ENCODE measurements at places on chromosomes 1 and 21. TPM values are rescaled to one million over a fixed set of nuclear protein-coding genes. Genes with fewer than 3 reads are reported as not detected.

The LCE1C gene
- not detected for total RNA-seq

The TMIGD3 gene
- 0.13 TPM for total RNA-seq

The IVL gene
- not detected for total RNA-seq

The RXFP4 gene
- not detected for total RNA-seq

The LCE3E gene
- total RNA-seq = not detected

The CLCA4 gene
- total RNA-seq = not detected

The USH2A gene
- total RNA-seq = not detected

The AMIGO1 gene
- total RNA-seq = 1.0 TPM

The NUAK2 gene
- total RNA-seq = 0.44 TPM

The TTLL10 gene
- not detected for total RNA-seq

The OR2L3 gene
- not detected for total RNA-seq

The HES3 gene
- total RNA-seq = not detected

The TCHH gene
- total RNA-seq = not detected

The RAB29 gene
- 7.8 TPM for total RNA-seq

The RNASEL gene
- 5.4 TPM for total RNA-seq

The SPRR2B gene
- total RNA-seq = not detected

The CD1D gene
- total RNA-seq = 0.07 TPM

The CLCA1 gene
- 0.22 TPM for total RNA-seq

The C1orf185 gene
- total RNA-seq = not detected

The NR5A2 gene
- total RNA-seq = 0.25 TPM

The KCNE2 gene
- not detected for total RNA-seq

The DNAJC6 gene
- total RNA-seq = 45.5 TPM

The TMEM61 gene
- total RNA-seq = not detected

The DNM3 gene
- 0.16 TPM for total RNA-seq

The HFM1 gene
- total RNA-seq = 3.3 TPM

The CHIA gene
- not detected for total RNA-seq

The AIRE gene
- total RNA-seq = not detected

The BSDC1 gene
- 84.8 TPM for total RNA-seq

The DCAF8 gene
- 86.0 TPM for total RNA-seq

The IARS2 gene
- total RNA-seq = 107 TPM

The C1orf116 gene
- total RNA-seq = 2.6 TPM

The ADGRL4 gene
- total RNA-seq = not detected

The VSIG8 gene
- not detected for total RNA-seq

The ERRFI1 gene
- total RNA-seq = 1.9 TPM

The GSTM5 gene
- total RNA-seq = not detected

The TCHHL1 gene
- total RNA-seq = not detected

The RIMKLA gene
- 0.02 TPM for total RNA-seq

The C1QB gene
- total RNA-seq = 0.51 TPM

The SDHC gene
- total RNA-seq = 178 TPM

The KCNT2 gene
- total RNA-seq = 0.49 TPM

The DNAH14 gene
- total RNA-seq = 88.2 TPM

The AQP10 gene
- total RNA-seq = 4.9 TPM

The LCE3B gene
- not detected for total RNA-seq

The SLC6A17 gene
- not detected for total RNA-seq

The CAMK1G gene
- total RNA-seq = not detected

The CR1L gene
- 33.7 TPM for total RNA-seq

The CYYR1 gene
- total RNA-seq = not detected

The PGBD5 gene
- total RNA-seq = 0.31 TPM

The SMIM1 gene
- total RNA-seq = 150 TPM

The NBPF10 gene
- total RNA-seq = 0.72 TPM

The CCDC28B gene
- 48.0 TPM for total RNA-seq
